ENCODE measurements at places on chromosomes 3 and 15.

- no peak for DNase-seq
These were observed 119.9 kb downstream of the DGKG start for GRCh38 chr3:186241910-186242821.

DNA sequence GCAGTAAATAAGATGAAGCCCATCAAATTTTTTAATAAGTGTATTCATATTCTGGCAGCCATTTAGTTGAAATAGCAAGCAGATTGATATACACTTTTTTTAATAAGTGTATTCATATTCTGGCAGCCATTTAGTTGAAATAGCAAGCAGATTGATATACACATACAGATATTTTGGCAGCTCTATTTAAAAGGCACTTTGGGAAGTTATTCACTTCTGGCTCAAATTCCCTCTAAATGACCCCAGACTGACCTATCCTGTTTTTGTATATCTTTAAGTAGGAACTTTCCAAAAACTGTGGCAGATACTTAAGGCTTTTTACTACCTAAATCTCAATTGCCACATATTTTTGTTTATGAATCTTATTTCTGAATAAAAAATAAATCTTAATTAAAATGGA is 122.3 kb downstream of the PLD1 start:
- DNase-seq, result no peak

- DNase-seq, result no peak
These were observed 46.7 kb upstream of the CCDC80 start for GRCh38 chr3:112687616-112688015.

DNA sequence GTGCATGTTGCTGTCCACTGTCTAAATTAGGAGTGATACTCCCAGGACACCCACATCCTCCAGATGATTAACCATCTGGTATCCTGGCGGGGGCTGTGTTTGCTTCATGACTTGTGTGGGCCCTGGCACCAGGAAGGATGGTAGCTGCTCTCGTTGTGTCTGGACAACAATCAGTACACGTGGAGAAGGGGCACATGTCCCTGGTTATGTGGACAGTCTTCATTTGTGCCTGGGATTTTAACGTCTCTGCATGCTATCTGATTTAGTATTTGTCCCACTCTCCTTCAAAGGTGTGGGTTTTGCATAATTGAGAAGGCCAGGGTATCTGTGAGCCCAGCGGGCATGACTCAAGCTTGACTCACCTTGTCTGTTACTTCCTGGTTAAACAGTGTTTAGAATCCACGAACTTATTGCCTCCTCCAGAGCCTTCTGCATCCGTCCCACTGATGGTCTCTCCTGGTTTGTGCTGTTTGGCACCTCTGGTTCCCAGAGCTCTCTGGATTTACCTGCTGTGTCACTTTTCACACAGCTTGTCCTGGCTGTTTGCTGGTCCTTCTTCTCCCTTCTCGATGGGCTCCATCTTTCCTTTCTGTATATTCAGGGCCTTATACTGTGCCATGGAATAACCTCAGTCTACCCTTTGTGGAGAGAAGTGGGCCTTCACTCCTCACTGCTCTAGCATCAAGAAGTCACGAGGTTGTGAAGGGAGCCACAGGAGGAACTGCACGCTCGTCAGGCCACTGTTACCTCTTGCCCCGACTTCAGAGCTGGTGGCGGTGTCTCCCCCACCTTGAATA is 32.5 kb downstream of the ARNT2 start:
- DNase-seq, result no peak

GRCh38 chr3:34683851-34684250 is 885.4 kb downstream of the PDCD6IP start:
- peak; percentile 52 for DNase-seq

- no peak for DNase-seq
These were observed 23.2 kb downstream of the ALS2CL start for GRCh38 chr3:46670000-46670890.

DNA sequence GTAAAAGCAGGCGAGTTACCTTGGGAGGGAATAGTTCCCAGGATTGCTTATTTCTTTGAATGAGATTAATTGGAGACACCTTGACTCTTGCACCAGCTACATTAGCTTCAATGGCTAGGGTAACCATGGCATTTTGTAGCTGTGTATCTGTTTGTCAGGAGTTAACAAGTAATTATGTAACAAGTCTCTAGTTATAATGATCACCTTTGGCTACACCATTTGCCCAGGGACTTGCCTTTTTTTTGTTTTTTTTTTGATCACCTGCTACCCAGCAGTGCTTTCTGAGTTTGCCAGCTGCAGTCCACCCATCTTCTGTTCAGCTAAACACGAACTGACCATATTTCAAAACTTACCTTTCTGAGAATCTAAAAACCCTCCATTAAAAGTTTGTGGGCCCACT is 2.2 kb downstream of the MED12L start:
- no peak for DNase-seq

DNA sequence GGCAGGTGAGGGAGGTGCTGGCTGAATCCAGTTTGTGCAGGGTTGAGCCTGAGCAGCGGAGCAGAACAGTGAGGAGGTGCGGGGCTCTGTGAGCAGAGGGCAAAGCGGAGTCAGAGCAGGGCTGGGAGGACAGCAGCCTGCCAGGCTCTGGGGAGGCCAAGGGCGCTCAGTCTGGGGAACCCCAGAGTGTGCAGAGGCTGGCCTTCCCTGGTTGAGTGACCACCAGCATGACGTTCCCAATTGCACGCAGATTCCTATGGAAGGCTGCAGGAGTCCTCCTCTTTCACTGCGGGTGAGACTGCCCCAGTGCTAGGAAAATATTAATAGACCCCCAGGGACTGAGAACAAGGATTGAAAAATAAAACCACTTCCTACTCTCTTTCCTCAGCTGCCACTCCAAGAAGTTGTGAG is 13.2 kb downstream of the MRAS start:
- no peak for DNase-seq

DNA sequence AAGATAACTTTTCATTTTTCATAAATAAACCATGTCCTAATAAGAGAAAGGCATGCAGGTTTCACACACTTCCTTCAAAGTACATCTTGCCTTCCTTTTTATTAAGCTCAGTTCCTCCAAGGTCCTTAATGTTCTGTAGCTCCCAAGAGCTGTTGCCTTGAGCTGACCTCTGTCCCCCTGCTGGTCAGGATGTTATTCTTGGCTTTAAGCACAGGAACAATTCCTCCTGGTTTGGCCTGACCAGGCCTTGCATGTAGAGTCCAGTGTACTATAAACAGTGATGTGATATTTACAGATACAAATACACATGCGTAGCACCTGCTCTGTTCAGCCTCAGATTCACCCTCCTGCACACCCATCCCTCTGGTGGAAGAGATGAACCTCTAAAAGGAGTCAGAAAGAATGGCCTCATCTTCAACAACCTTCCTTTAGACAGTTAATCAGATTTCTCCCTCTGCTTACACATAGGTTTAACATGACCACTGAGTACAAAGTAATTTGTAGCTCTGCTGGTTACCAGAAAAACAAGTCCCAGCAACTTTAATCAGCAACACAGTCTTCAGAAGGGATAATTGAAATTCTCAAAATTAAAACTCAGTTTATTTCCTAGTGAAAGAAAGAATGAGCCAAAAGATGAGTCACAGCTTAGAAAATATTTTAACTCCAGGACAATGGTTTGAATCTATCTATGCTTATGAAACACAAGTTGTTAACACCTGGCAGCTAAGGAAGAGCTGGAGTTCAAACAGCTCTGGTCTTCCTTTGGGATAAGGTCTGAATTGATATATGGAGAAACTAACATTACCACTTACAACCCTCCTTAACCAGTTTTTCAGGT is 46.5 kb downstream of the PTPN9 start:
- no peak for DNase-seq

DNA sequence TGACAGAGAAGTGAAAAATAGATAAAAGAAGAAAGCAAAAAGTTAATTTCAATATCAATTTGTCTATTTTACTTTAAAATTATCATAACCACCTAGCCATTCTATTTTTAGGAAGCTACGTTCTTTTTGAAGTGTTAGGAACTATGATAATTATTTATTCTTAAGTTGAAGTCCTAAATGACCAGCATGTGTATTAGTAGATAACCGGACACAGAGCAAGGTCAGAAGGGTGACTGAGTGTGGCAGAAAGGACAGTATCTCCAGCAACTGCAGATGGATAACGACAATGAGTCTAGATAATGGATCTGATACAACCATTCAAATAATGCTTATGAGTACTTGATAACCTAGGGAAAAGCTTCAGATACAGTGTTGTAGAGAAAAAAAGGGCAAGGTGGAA is 198.0 kb downstream of the PDE8A start:
- DNase-seq, result no peak

- DNase-seq, result no peak
These were observed 63.4 kb downstream of the USP13 start for GRCh38 chr3:179716226-179716625.

GRCh38 chr15:70055601-70056051 is 42.1 kb downstream of the TLE3 start:
- DNase-seq, result no peak

GRCh38 chr3:5312290-5312689 is 124.8 kb downstream of the EDEM1 start:
- no peak for DNase-seq

DNA sequence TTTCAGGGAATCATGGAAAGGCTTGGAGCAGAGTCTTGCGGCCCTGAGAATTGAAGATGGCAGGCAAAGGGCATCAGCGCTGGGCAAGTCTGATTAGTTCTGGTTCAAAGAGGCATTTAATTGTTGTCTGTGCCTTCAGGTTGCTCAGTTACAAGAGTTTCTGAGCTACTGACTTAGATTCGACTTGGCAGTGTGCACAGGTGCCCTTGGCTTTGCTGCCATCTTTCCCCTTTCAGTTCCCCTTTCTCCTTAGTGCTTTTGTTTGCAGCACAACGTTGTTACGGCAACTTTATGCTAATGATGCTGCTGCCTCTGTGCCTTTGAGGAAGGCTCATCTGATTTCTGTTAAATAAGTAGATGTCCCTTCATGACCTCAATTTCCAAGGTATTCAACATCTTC is 12.5 kb downstream of the P2RY14 start:
- no peak for DNase-seq

DNA sequence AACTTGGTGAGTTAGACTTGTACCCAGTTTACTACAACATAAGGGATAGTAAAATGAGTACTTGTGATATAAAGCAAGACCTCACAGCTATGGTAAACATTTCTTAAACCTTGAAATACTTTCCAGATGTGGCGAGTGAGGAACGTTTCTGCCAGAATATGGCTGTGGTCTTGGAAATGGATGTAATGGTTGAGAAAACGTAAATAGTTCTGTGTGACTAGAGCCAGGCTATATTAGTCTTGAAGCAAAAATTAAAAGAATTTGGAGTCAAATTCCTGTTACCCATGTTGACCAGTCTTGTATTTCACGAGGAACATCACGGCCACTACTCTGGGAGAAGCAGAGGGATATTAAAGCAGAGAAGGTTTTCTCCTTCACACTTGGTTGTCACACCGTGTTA is 15.3 kb downstream of the OR4F15 start:
- no peak for DNase-seq

GRCh38 chr3:125213364-125213755 is 812 bp upstream of the SLC12A8 start:
- no peak for DNase-seq

- no peak for DNase-seq
These were observed 7.5 kb downstream of the COLQ start for GRCh38 chr3:15513810-15514662.

GRCh38 chr3:140832883-140833282 is 108.8 kb upstream of the SLC25A36 start:
- no peak for DNase-seq

- DNase-seq, result no peak
These were observed 72.5 kb upstream of the ARHGEF3 start for GRCh38 chr3:56874269-56874668.

- no peak for DNase-seq
These were observed 7.0 kb upstream of the THBS1 start for GRCh38 chr15:39573844-39574243.

- DNase-seq, result no peak
These were observed 116.9 kb downstream of the BDH1 start for GRCh38 chr3:197438906-197439305.

GRCh38 chr15:84001037-84001436 is 234.5 kb upstream of the GOLGA6L4 start:
- no peak for DNase-seq

GRCh38 chr3:177932750-177933660 is 603.2 kb upstream of the KCNMB2 start:
- DNase-seq, result no peak

DNA sequence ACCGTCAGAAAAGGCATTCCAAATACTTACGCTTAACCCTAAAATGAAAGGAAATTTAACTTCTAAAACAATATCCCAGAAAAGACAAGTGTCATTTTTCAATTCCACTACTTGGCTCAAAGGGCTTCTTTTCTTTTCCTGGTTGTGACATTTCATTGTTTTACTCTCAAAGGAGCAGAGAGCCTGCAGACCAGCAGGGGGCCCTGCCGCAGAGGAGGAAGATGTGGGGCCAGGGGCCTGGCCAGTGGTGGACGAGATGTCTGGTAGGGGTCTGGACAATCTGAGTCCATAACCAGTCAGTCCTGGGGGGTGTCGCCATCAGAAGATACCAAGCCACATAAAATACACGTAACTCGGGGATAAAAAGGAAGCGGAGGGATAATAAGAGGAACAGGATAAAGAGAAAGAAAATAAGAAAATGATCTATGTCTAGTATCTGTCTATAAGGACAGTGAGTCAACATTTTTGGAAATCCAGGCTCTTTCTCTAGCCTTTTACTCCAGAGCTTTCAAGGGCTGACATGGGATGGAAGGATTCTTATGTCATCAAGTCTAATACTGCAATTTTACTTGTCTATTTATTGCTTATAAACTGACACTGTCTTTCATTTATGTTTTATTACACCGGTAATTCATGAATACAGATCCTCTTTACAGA is 54.2 kb upstream of the ARHGEF3 start:
- peak; percentile 64 for DNase-seq

GRCh38 chr15:84847382-84847781 is 30.2 kb downstream of the ALPK3 start:
- no peak for DNase-seq

DNA sequence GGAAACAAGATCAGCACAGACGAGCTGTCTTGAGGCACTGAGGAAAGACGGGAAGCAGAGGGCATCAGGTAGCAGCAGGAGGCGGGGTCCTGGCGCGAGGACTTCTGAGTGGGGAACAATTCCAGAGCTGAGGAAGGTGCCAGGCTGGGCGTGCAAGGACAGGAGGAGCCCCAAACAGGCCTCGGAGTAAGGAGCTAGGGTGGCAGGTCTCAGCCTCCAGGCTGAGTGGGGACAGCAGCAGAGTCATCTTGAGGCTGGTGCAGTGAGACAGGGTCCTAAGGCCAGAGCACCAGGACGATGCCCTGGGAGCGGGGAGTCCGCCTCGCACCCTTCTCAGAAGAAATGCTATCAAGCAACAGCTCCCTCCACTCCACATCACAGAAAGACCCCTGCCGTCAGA is 78.4 kb downstream of the PCSK6 start:
- no peak for DNase-seq

GRCh38 chr3:99128235-99128634 is 226.7 kb upstream of the DCBLD2 start:
- DNase-seq, result no peak

DNA sequence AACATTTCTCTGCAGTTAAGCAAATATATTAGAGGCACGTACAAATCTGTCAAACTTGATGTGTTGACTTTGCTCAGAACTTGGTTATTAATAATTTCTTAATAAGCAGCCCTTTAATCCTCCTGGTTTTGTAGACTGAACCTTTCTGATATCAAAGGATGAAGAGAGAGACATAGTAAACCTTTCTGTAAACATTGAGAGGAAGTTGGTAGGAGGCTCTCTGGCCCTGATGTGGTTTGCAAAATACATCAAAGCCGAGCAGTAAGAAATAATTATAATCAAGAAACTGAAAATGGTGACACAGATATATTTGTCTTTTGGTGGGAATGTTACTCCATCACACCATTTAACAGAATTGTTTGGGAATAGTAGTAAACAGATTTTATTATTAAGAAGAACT is 111.9 kb downstream of the OXSM start:
- no peak for DNase-seq

Data from D341Med (cell line).